ENCODE measurements at places on chromosomes 6 and 20. TPM values are rescaled to one million over a fixed set of nuclear protein-coding genes. Genes with fewer than 3 reads are reported as not detected.

TSBP1 gene
- total RNA-seq, result not detected

WFDC5 gene
- not detected for total RNA-seq

PRND gene
- not detected for total RNA-seq

TTK gene
- total RNA-seq, result 1.3 TPM

ZC3H12D gene
- 3.8 TPM for total RNA-seq

OPRM1 gene
- total RNA-seq, result under 0.01 TPM

SLPI gene
- not detected for total RNA-seq

BPIFA1 gene
- total RNA-seq, result not detected

RIMS4 gene
- total RNA-seq, result not detected

C6orf58 gene
- total RNA-seq, result not detected

FAM229B gene
- total RNA-seq, result 5.1 TPM

ULBP3 gene
- total RNA-seq, result 2.7 TPM

DYNLT2 gene
- 2.7 TPM for total RNA-seq

CBLN4 gene
- total RNA-seq, result under 0.01 TPM

ATP9A gene
- 25.0 TPM for total RNA-seq

GSTA3 gene
- not detected for total RNA-seq

PPIL6 gene
- total RNA-seq, result 2.7 TPM

MDFI gene
- not detected for total RNA-seq

MMS22L gene
- total RNA-seq, result 12.4 TPM

THBD gene
- 1.3 TPM for total RNA-seq

BRPF3 gene
- 10.5 TPM for total RNA-seq

SNX14 gene
- total RNA-seq, result 49.8 TPM

ALDH5A1 gene
- 14.5 TPM for total RNA-seq

OR12D2 gene
- not detected for total RNA-seq

HLA-DQB1 gene
- 2.7 TPM for total RNA-seq

DACT2 gene
- not detected for total RNA-seq

CRIP3 gene
- total RNA-seq, result 0.27 TPM

HSPA1L gene
- 1.9 TPM for total RNA-seq

PSORS1C2 gene
- total RNA-seq, result not detected

DDX43 gene
- 0.54 TPM for total RNA-seq

TUBB1 gene
- 4.0 TPM for total RNA-seq

CHMP4B gene
- 18.3 TPM for total RNA-seq

IDH3B gene
- total RNA-seq, result 130 TPM

IL17F gene
- total RNA-seq, result not detected

SESN1 gene
- total RNA-seq, result 35.0 TPM

RBPJL gene
- total RNA-seq, result not detected

C20orf204 gene
- 3.0 TPM for total RNA-seq

F13A1 gene
- 5.9 TPM for total RNA-seq

NFKBIE gene
- total RNA-seq, result 38.8 TPM

TGM3 gene
- not detected for total RNA-seq

HCRTR2 gene
- total RNA-seq, result not detected

PHACTR3 gene
- total RNA-seq, result under 0.01 TPM

CD24 gene
- total RNA-seq, result 3.5 TPM

CLDN20 gene
- total RNA-seq, result not detected

TMEM200A gene
- 3.5 TPM for total RNA-seq

ENPP4 gene
- 6.2 TPM for total RNA-seq

CLIC5 gene
- total RNA-seq, result under 0.01 TPM

All from hematopoietic multipotent progenitor cell (in vitro differentiated cells).